ENCODE measurements at places on chromosomes 4 and X.

GRCh38 chrX:49186125-49187027, at the start of gene PRICKLE3:
Gene PRICKLE3 (minus strand): TSS chrX:49186373. CDS start chrX:49186297, 76 bp downstream.
- peak; percentile 75 for DNase-seq

DNA sequence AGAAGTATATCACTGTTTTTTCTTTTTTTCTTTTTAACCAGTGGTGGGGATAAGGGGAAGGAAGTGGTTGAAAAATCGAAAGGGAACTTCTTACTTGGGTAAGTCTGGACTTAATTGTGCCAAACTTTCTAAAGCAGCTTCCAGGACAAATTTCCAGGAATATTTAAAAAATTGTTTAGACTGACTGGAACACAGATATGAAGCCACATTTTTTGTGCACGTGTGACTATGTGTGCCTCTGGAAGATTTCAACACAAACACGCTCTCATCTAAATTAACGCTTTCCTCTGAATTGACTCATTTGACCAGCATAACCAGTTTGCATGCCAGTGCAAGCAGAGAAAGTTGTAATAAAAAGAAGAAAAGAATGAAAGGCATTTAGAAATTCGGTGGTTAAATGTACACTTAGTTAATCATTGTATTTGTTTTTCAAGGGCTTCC, 18.8 kb upstream of the YTHDC1 start:
- no peak for DNase-seq

DNA sequence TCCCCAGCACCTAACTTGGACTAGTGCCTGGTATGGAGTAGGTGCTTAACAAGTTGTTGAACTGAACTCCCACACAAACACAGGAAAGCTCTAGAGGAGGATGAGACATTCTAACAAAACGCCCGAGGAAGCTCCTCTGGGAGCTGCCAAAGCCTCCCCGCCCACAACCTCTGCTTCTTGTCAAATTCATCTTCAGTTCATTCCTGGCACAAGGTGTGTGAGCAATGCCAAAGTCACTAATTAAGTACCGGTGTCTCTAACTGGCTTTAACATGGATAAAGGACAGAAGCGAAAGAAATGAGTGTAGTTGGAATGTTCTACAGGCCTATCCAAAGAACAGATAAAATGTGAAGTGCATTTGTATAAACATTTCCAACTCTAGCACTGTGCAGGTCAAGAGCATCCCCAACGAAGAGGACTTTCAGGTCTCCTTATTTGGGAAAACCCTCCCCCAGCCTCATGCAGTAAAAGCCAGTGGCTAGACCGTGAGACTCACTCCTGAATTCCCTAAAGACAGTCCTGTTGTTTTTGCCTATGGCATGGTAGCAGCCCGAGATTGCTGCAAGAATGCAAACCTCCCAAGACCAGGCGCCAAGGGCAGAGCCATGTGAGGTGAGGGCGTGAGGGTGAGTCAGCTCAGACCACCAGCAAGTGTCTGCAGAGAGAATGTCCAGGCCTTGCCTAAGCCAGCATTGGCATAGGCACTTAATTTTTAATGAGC, 72.2 kb upstream of the KLF3 start:
- DNase-seq, result no peak

- DNase-seq, result no peak
Observed at GRCh38 chr4:126604268-126604867, 1028.4 kb upstream of the INTU start.

DNA sequence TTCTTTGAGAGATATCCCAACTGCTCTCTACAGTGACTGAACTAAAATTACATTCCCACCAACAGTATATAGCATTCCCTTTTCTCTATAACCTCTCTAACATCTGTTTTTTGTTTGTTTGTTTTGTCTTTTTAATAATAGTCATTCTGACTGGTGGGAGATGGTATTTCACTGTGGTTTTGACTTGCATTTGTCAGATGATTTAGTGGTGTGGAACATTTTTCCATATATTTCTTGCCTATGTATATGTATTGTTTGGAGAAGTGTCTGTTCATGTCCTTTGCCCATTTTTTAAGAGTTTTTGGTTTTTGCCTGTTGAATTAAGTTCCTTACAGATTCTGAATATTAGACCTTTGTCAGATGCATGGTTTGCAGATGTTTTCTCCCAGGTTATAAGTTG, 9.0 kb downstream of the USO1 start:
- no peak for DNase-seq

DNA sequence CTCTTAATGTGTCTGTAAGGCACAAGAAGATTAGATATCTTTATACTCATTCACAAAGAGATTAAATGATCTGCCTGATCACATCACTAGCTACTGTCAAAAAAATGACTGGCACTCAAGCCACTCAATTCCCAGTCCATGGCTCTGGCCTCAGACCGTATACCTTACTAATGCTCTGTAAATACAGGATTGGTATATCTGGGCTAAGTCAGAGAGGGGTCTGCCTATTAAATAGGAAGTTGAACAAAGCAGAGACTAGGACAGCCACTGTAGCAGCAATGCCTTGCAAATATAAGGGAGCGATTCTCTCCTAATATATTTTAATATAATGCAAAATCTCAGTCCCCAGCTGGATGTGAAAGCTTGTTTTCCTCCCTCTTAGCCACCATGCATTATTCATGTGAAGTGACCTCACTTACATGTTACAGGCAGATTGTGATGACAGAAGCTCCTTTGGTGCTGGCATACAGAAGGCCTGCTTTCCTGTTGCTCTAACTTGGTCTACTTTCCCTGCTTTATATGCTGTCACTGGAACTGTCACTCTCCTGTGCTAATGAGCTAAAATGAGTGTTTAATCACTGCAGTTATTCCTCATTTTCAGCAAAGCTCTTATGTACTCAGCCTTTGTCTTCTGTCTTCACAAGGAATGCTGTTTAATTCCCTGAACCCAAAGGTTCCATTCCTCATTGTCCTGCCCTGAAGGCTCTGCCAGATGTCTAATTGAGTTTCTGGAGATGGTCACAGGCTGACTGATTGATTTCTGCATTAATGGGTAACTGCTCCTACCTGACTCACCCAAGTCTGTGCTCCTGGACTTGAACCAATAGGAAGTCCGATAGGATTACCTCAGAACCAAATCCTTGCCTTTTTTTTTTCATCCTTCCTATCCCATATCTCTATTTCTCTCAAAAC, 578.2 kb downstream of the KLHL13 start:
- no peak for DNase-seq

GRCh38 chrX:12711435-12712040, 79.7 kb upstream of the PRPS2 start:
- no peak for DNase-seq

DNA sequence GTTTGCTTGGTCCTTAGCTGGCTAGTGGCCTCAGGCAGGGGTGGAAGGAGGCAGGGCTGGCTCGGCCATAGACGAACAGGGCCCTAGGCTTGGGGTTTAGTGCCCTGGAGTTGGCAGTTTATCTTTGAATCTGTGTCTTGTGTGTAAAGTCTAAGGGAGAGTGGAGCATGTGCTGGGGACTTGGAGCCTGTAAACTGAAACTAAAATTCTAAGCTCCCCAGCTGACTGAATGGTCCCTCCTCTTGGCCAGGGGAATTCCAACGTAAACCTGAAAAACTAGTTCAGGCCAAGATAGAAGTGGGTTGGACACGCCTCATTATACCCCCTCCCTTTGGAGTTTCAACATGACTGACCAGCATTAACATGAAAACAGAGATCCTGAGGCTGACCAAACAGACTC, 46.1 kb upstream of the GPR78 start:
- DNase-seq, result no peak

GRCh38 chr4:172688534-172688933, 480.1 kb upstream of the GALNT7 start:
- DNase-seq, result no peak

GRCh38 chr4:1667273-1667672, 16.8 kb downstream of the FAM53A start:
- DNase-seq, result no peak

DNA sequence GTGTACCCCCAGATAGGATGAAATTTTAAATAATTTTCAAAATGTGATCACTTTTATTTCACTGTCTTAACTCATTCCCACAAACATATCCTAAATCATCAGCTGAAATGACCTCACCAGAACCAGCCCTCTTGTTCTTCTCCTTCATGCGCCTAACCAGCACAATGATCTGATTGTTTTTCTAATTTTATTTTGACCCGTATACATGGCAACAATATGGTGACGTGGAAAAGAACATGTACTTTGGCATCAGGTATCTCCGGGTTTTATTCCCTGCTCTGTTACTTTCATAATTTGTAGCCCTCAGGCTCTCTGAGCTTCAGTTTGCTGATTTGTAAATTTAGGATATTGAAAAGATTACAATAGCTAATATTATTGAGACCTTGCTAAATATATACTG, 562.4 kb upstream of the ZFP42 start:
- DNase-seq, result no peak

DNA sequence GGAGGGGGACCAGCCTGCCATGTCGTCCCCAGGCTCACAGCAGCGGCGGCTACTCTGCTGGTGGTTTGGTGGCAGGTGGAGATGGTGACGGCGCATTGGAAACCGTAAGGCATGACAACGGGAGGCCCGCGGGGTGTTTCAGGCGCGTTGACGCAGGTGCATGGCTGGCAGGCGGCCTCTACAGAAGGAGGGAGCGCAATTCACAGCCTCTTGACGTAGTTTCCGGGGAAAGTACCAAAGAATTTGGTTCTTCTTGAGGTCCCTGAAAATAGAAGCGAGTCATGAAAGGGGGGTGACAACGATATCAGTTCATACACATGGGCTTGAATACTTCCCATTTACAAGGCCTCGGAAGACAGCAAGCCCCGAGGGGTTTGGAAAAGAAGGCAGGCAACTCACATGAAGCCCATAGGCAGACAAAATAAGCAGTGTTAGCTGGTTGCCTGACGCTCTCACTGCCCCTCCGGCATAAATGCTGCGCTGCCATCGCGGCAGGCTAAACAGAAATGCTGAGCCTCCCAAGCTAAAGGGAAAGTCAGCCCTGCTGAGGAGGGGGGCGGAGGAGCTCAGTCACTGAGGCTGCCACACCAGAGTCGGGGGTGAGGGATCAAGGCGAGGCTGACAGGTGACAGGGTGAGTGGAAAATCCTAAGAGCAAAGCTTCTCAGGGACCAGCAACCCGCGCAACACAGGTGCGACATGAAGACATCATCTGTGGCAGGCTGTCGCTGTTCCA, 52.3 kb upstream of the PDLIM3 start:
- DNase-seq, result peak; percentile 86

DNA sequence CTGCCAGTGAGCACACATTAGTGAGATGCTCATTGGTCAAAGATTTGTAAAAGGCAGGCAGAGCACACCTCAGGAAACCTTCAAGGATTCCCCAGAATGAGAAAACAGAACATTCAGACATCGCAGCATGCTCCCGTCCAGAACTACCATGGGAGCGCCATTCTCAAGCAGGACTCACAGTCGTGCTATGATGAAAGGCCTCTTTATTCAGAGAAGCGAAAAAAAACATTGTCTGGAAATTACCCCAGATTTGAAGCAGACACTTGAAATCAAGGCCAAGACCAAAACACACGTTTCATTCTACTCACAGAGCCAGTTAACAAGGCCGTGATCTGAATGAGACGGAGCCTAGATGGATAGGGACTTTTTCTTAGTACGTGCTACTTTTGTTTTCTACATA, 961.8 kb upstream of the TENM3 start:
- no peak for DNase-seq

DNA sequence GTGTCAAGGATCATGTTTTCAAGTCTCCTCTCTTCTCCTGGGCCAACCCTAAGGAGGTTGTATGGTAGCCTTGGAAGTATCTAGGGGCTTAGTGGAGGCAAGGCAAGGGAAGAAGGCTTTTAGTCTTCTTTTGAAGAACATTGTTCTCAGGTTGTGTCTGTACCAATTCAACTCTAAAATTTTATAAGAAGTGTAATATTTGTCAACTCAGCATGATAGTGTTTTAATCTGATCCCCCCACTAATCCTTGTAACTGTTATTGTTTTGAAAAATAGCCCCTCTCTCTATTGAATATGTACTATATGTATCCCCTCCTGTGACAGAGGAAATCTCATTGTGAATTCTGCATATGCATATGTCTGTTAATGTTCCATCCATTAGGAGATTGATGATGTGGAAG, 345.4 kb downstream of the CFAP299 start:
- no peak for DNase-seq

GRCh38 chr4:32022071-32022470, 1301.9 kb downstream of the PCDH7 start:
- no peak for DNase-seq

- DNase-seq, result no peak
Observed at GRCh38 chr4:80070880-80071603, 2.0 kb downstream of the ANTXR2 start.

DNA sequence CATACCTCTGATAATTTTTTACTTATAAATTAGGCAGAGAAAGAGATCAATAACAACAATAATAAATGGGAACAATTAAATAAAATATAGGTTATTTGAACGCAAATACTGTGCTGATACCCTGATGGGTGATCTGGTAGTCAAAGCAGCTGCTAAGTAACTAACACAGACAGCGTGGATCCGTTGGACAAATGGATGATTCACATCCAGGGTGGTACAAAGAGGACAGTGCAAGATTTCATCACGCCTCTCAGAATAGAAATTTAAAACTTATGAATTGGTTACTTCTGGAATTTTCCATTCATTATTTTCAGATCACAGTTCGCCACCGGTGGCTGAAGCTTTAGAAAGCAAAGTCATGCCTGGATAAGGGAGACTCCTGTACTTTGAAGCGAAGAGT, 1066.0 kb upstream of the ADGRL3 start:
- DNase-seq, result no peak

DNA sequence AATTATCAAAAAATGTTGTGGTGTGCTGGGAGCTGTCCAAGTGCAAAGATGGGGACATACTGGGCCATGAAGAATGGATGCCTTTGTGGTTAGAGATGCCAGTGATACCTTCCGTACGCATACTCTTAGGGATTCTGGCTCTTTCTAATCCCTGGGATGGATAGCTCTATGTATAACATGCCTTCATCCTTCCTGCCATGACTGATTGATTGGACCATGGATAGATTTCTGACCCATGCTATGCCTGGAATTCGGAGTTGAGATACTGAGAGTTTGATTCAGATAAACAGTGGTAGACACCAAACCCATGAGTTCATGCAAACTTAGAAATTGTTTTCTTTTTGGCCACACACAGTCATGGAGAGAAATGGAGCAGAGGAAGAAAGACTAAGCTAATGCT, 147.2 kb upstream of the WDFY3 start:
- DNase-seq, result no peak

DNA sequence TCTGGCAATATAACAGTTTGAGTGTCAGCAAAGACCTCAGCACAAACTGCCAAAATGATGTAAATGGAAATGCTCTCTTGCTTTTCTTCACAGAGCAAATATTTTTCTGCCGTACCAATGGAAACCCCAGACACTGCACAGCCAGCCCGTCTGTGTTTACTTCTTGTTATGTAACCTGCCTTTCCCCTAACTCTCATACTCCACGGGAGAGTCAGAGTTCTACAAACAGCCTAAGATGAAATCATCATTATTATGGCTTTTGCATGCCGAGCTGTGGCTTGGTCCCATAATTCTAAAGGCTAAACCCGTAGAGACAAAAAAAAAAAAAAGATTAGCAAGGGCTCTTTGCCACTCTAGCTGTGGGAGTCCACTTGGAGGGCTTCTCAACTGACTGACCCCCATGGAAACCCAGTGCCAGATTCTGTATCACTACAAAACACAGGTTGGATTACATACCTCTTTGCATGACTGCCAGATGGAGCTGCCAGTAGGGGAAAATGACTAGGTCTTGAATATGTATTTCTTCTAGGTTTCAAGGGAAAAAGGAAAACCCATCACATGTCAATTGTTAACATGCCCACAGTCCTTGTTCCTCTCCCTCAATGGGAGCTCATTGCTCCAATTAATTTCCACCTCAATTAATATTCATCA, 197.2 kb upstream of the CNKSR2 start:
- DNase-seq, result no peak

- DNase-seq, result no peak
Observed at GRCh38 chr4:126396703-126397102, 1081.9 kb downstream of the FAT4 start.

GRCh38 chr4:3302173-3302785, 9.5 kb downstream of the RGS12 start:
- DNase-seq, result peak; percentile 50
